Gastrocnemius medialis (tissue), 4 donors: ENCODE measurements at places on chromosomes 2 and 18. TPM values are rescaled to one million over a fixed set of nuclear protein-coding genes. Genes with fewer than 3 reads are reported as not detected.

- no peak overlapping the region for H3K27ac ChIP-seq
- H3K36me3 ChIP-seq = no peaks in the 10 kb centered on the region
- DNase-seq = no peak
These were observed 28.2 kb downstream of the GULP1 start for GRCh38 chr2:188319838-188320237.

GRCh38 chr18:73728657-73729056, 419.0 kb downstream of the FBXO15 start:
- H3K27me3 ChIP-seq = no peaks in the 10 kb centered on the region
- no peak overlapping the region for H3K4me3 ChIP-seq
- H3K4me1 ChIP-seq = no peaks in the 10 kb centered on the region
- H3K27ac ChIP-seq = no peak overlapping the region
- no peaks in the 10 kb centered on the region for H3K36me3 ChIP-seq

SKOR2 gene
- not detected for total RNA-seq

DNA sequence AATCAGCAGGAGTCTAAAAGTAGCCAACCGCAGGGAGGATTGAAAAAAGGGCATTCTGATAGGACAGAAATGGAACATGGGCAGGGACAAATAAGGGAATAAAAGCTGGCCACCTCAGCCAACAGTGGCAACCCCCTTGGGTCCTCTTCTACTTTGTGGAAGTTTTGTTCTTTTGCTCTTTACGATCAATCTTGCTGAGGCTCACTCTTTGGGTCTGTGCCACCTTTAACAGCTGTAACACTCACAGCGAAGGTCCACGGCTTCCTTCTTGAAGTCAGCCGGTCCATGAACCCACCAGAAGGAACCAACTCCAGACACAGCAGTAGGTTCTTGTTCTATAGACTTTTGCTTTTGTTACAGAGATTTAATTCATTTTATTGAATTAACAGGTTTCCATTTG, 285.4 kb upstream of the CDH20 start:
- no peak overlapping the region for H3K27ac ChIP-seq
- no peak overlapping the region for H3K4me3 ChIP-seq
- no peaks in the 10 kb centered on the region for H3K36me3 ChIP-seq
- no peaks in the 10 kb centered on the region for H3K4me1 ChIP-seq
- H3K27me3 ChIP-seq = no peaks in the 10 kb centered on the region
- DNase-seq = no peak

SCYGR4 gene
- not detected for total RNA-seq
